Muscle of back (tissue), 13 donors: ENCODE measurements at places on chromosomes 5 and 9.

GRCh38 chr9:123927625-123928532, 2.0 kb downstream of the DENND1A start:
- DNase-seq: no peak

GRCh38 chr9:71183251-71183650, 61.8 kb upstream of the TRPM3 start:
- no peak for DNase-seq

DNA sequence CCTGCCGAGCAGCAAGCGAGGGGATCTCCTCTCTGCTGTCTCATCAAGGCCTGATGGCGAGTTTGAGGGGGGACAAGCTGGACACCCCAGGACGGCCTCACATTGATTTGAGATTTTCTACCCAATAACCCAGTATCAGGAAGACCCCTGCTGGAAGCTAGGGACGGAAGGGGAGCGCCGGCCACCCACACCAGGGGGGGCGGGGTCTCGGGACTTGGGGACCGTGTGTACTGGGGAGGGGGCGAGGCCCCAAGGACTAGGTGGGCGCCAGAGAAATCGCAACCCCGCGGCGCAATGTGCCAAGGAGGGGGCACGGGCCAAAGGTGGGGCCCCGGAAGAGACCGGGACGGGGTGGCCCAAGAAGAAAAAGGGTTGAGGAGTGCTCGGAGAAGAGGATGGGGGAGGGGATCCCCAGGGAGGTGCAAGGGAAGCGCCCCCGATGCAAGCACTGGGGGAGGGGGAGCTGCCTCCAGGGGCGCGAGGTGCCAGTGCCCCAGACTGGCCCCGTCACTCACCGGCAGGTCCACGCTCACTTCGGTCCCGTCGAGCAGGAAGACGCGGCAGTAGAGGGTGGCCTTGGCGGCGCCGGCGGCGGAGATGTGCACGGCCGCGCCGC, 1.1 kb downstream of the EPB41L4B start:
- DNase-seq: peak; percentile 38

DNA sequence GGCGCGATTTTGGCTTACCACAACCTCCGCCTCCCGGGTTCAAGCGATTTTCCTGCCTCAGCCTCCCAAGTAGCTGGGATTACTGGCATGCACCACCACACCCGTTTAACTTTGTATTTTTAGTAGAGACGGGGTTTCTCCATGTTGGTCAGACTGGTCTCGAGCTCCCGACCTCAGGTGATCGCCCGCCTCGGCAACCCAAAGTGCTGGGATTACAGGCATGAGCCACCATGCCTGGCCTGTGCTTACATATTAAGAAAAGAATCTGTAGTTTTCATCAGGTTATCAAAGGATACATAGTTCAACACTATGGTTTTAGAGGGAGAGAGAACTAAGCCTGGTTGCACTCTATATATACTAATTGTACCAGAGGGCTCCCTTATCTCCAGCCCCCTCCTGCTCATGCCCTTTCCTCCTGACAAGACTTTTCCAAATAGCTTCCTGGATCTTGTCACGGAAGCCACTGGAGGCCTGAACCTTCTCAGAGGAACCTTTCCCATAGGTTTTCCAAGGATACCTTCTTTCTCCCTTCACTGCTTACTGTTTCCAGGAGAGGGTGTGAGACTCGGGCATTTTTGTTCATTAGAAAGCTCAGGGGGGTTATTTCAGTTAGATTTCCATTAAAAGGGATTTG, 53.1 kb downstream of the SLC44A1 start:
- DNase-seq: no peak

- DNase-seq: no peak
These were observed 143.7 kb downstream of the PTTG1 start for GRCh38 chr5:160565376-160565775.

GRCh38 chr5:72445969-72446368, 61.2 kb downstream of the ZNF366 start:
- no peak for DNase-seq

DNA sequence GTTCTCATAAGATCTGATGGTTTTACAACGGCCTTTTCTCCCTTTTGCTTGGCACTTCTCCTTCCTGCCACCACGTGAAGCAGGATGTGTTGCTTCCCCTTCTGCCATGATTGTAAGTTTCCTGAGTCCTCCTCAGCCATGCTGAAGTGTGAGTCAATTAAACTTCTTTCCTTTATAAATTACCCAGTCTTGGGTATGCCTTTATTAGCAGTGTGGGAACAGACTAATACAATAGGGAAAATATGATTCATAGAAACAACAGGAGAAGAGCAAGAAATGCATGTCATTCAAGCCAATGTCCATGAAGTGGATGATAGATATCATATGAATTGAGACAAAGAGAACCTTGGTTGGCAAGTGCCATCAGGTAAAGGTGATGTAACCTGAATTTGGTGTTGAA, 128.3 kb upstream of the HAPLN1 start:
- DNase-seq: no peak
